ENCODE measurements at places on chromosomes 5 and 9. TPM values are rescaled to one million over a fixed set of nuclear protein-coding genes. Genes with fewer than 3 reads are reported as not detected.

DNA sequence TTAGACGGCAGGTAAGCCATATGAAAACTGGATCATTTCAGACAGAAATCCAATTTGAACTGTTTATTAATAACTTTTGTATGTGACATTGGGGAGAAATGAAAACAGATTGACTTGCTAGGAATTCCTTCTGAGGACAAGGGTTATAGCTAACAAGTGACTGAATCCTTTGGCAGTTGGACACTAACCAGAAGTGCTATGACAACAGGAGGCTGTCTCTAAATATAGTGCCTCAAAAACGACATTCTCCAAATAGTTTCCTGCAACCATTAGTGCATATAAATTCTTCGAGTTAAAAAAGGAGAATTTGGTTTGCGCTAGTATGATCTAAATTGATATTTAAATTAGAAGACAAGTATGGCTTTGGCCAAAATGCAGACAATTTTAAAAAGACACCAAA is 338.6 kb downstream of the PTPRD start:
- no peaks in the 10 kb centered on the region for H3K27me3 ChIP-seq
- H3K27ac ChIP-seq, result no peak overlapping the region
- H3K4me1 ChIP-seq, result no peaks in the 10 kb centered on the region
- no peaks in the 10 kb centered on the region for H3K36me3 ChIP-seq

DNA sequence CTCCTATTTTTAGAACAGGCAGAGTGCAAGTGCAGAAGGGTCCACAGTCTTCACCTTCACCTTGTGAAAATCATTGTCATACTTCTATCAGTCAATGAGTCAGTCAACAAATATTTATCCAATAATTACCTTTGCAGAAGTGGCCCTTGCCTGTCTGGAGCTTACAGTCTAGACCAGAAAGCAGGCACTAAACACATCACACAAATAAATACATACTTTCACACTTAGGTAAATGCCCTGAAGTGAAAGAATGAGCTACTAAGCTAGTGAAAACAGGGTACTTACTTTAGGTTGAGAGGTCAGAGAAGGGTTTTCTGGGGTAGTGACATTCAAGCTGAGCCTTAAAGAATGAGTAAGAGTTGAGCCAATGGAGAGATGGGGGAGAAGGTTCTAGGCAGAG is 421.9 kb upstream of the ADAMTSL1 start:
- no peaks in the 10 kb centered on the region for H3K27me3 ChIP-seq
- no peak overlapping the region for H3K4me3 ChIP-seq
- DNase-seq, result no peak

DNA sequence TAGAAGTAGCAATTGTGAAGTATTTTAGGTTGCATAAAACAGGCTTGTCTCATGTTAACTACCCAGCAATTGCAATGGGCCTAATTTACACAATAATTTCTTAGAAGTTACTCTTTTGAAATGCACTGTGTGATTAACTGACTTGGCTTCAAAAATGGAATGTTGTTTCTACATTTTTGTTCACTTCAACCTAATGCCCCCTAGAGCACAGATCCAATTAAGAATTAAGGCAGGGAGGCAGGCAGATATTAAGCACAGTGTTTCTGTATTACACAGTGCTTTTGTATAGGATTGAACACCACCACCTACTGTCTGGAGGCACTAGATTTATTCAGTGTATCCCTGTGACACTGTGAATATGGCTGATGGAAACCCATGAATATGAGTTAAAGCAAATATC is 302.1 kb downstream of the FBXL17 start:
- H3K27me3 ChIP-seq, result no peaks in the 10 kb centered on the region
- DNase-seq, result no peak
- no peaks in the 10 kb centered on the region for H3K36me3 ChIP-seq
- H3K27ac ChIP-seq, result no peak overlapping the region
- H3K4me3 ChIP-seq, result no peak overlapping the region
- H3K4me1 ChIP-seq, result no peaks in the 10 kb centered on the region

The AFAP1L1 gene
- total RNA-seq, result 0.29 TPM

The TMEM174 gene
- not detected for total RNA-seq
